Epithelial cell of prostate (primary cell): ENCODE measurements at places on chromosomes 7 and 10.

DNA sequence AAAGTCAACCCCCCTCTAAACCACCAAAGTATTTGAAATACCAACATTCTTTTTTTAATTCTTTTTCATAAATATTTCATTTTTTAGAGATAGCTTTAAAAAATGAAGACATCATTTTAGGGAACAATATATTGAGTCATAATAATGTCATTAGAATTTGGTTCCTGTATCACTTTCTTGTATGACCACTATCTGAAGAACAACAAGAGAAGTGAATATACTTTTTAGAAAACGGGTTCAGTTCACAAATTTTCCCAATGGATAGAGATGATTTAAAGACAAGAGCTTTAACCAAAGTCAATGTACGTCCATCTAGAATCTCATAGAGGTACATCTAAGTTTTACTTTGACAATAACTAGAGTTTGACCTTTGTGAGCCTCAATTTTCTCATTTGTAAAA, 48.2 kb downstream of the CUBN start:
- no peak for DNase-seq

DNA sequence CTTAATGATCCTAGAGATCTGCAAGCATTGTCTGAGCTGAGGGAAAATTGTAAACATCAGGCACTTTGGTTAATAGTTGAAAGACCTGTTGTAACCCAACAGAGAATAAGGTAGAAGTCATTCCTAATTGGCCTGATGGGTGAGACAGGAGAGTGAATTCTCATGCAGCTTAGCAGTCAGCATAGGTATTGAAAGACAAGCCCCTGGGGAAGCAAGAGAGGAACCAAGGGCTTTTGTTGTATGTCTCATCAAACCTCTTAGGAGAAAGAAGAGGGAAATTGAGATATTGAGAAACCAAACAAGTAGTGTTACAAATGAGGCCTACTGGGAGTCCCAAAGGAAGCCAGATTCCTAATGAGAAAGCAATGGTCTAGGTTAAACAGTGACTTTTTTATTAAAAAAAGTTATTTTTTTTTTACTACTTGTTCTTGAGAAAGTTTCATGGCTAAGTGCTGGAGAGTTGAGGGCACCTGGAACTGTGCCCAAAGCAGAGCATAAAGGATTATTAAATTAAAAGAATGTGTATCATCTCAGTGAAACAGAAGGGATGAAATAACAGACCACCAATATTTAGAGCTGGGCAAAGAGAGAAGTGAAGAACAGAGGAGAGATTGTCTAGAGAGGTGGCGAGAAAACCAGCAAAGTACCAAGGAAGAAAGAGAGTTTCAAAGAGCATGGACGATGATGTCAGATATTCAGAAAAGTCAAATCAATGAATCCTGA, 168.9 kb downstream of the CDK14 start:
- no peak for DNase-seq

- no peak for DNase-seq
Observed at GRCh38 chr10:119370972-119371703, 163.8 kb downstream of the GRK5 start.

GRCh38 chr10:53315709-53316108, 543.1 kb upstream of the MBL2 start:
- no peak for DNase-seq

- no peak for DNase-seq
Observed at GRCh38 chr10:98664329-98665042, 217.8 kb upstream of the HPS1 start.

GRCh38 chr10:60288256-60288655, 101.4 kb downstream of the ANK3 start:
- no peak for DNase-seq

- no peak for DNase-seq
Observed at GRCh38 chr7:9453521-9453920, 1020.1 kb downstream of the NXPH1 start.

- no peak for DNase-seq
Observed at GRCh38 chr7:115410434-115410820, 488.5 kb downstream of the MDFIC start.

DNA sequence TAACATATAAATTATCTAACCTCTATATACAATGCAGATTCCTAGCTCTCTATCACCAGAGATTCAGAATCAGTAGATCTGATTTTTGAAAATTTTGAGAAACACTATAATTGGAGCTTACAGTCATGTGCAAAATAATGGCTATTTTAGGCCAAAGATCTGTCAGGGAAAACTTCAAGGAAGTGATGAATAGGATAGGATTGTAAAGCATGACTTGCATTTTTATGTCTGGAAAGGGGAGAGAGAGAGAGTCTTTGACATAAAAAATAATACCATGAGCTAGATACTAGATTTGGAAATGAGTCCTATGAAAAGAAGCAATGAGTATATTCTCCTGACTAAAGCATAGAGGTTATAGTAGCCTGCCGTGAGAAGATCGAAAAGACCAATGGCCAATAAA, 181.1 kb downstream of the SDHAF3 start:
- no peak for DNase-seq

DNA sequence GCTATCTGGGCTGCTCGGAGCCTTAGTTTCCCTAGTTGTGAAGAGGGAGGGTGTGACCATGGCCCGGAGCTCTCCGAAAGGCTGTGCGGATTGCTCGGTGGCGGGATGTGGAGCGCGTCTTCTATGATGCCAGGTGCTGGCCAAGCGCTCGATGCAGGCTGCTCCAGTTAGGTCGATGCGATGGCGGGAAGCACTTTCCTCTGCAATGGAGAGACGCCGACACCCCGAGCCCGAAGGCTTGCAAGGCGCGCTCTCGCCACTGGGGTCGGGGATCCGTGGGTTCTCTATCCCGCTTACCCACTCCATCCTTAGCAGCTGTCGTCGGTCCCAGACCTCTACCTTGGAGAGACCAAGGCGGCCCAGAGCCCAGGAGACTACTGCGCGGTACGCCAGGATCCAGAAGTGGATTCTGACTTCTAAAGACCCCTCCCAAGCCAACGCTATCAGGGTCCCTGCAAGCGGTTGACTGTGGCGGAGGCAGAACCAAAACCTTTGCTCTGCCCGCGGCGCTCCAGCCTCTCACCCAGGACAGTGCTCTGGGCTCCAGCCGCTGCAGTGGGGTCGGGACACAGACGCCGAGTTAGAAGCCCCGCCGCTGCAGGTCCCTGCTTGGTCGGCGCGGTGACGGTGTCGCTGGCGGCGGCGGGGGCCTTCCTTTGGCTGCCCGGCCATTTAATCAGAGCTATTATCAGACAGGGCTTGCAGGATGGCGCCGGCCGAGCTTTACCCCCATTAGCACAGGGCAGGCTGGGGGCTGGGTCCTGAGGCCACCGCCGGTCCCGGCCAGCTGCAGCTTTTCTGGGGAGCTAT, 7.8 kb upstream of the TBX20 start:
- no peak for DNase-seq

DNA sequence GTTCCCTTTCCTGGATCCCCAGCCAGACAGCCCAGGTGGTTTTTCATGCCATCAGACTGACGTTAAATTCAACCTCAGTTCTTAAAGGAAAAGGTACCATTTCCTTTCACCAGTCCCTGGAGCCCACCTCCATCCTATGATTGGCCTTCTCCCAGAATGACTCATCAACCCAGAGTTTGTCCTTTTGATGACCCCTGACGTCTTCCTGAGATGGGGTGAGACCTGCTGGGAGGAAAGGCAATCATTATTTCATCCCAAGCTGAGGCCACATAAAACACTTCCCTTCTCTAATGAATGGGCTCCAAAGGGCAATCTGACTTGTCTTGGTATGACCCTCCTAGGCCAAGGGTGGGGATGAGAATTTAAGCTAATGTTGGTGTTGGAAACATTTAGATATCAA, 750.7 kb downstream of the SUGCT start:
- no peak for DNase-seq

- no peak for DNase-seq
Observed at GRCh38 chr10:72194949-72195348, 20.9 kb upstream of the ANAPC16 start.

GRCh38 chr7:130500463-130500862, 8.6 kb downstream of the MEST start:
- DNase-seq, result no peak

DNA sequence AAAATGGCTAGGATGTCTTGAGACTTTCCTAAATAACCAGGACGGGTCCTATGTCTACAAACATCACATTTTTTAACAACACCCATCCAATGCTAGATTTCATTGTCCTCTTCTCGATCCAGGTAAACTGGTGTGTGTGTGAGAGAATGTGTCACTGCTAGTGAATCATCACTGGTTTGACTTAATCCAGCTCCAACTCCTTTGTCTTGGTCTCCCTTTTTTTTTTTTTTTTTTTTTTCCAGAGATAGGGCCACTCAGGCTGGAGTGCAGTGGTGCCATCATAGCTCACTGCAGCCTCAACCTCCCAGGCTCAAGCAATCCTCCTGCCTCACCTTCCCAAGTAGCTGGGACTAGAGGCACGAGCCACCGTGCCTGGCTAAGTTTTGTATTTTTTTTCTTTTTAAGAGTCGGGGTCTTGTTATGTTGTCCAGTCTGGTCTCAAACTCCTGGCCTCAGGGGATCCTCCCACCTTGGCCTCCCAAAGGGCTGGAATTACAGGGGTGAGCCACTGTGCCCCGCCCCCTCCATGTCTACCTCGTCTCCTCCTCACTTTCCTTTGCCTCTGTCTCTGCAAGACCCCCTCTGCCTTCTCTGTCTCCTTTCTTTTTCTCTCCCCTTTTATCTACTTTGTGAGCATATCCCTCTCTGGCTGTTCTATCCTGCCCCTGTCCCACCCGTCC, 2.2 kb upstream of the UFSP1 start:
- DNase-seq, result peak; percentile 73

DNA sequence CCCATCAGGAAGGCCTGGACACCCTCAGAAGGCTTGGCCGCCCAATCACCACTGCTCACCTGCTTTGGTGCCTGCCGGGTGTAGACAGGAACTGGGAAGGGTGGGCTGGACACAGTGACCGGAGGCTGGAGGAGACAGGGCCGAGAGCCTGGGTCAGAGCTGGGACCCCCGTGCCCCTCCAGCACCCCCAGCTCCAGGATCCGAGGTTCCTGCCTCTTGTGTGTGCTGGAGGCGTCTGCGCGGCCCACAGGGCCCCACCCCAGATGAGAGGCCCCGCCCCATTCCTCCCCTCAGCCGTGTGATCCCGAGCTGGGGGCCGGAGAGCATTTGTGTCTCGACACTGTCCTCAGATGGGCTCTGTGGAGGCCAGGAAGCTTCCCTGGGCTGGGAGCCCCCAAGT, 9.4 kb downstream of the ADAM8 start:
- DNase-seq, result no peak

- DNase-seq, result no peak
Observed at GRCh38 chr10:82943142-82943541, 1068.1 kb downstream of the NRG3 start.

DNA sequence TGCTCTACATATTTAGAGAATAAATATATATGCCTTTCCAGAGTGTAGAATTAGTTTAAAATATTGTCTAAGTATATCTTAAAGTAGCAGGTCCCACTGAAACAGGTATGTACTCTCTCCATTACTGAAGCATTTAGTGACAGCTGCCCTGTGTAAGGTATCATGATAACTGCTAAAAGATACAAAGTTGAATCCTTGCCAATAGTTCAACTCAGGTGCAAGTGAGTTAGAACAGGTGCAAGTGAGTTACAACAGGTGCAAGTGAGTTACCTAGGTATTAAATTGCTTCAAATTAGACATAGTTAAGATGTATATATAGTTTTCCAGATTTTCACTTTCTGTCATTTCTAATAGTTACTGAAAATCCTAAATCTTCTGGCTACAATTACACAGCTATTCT, 119.1 kb downstream of the CNOT4 start:
- DNase-seq, result no peak

DNA sequence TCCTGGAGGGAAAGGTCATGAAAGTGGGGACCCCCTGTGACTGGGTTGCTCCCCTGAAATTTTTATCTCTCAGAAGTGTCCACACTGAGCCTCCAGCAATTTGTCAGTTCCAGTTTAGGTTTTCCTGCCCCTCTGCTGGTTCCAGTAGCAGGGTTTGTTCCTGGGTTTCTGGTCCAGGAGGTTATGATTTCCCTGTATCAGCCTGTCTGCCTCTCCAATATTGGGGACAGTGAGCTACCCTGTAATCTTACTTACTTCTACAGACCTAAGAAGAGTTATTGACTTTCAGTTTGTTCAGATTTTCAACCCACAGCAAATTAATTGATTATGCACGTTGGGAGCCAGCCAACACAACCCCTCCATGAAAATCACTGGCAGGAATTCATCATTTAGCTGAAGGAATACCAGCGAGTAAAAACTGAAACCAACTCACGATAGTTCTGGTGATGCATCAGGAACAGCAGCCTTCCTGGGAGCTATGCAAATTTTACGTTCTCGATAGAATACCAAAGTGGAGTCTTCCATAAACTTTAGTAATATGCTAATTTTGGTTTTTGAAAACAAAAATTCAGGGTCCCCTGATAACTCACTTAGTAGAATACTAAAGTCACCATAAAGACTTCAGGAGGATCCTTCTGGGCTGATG, 31.3 kb upstream of the IL15RA start:
- no peak for DNase-seq

- DNase-seq, result no peak
Observed at GRCh38 chr10:4656576-4657194, 169.3 kb upstream of the AKR1E2 start.

DNA sequence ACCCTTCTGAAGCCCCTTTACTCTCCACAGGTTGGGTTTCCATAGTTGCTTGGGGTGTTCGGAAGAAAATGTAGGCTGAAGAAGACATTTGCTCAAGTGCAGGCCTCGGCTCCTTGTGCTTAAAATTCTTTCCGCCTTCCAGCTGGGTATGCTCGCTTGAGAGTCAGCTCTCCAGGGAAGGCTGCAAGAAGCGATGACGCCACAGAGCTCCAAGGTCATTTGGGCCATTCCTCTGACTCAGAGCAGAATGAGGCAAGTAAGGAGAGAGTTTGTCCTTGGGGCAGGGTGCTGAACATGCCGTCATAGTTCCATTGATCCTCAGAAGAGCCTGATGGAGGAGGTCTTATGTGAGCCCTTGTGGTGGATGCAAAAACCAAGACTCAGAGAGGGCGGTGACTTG, 27.4 kb upstream of the HSPA12A start:
- DNase-seq, result no peak

- no peak for DNase-seq
Observed at GRCh38 chr7:46756996-46757395, 824.9 kb downstream of the TNS3 start.

GRCh38 chr10:103413564-103413963, 17.1 kb downstream of the PDCD11 start:
- DNase-seq, result no peak

DNA sequence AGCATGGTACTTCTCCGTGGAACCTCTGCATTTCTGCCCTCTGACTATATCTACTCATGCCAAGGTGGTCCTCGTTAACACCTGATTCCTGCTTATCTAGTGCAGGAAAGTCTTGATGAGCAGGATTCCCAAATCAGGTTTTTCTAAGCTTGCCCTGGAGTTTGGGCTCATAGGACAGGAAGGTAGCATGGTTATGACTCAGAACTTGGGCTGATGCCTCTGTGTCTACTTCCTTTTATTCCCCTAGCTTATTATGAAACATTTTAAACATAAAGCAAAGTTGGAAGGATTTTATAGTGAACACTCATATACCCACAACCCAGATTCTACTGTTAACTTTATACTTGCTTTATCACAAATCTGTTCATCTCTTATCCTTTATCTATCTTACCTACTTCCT, 5.6 kb downstream of the SUFU start:
- DNase-seq, result peak; percentile 48

GRCh38 chr7:153588586-153588985, 463.6 kb upstream of the DPP6 start:
- DNase-seq, result no peak
